Activated naive CD4-positive, alpha-beta T cell treated with anti-CD3 and anti-CD28 coated beads, Interleukin-2, amount 10 ng/mL, durations not matched to agents 5 hours and 36 hours (primary cell): ENCODE measurements at places on chromosomes 4 and X. TPM values are rescaled to one million over a fixed set of nuclear protein-coding genes. Genes with fewer than 3 reads are reported as not detected.

The HERC5 gene
- 12.7 TPM for total RNA-seq

The FRAS1 gene
- not detected for total RNA-seq

The GSX2 gene
- total RNA-seq, result not detected

The VEGFD gene
- total RNA-seq, result not detected

The TRIM75 gene
- total RNA-seq, result not detected

The FRG2 gene
- total RNA-seq, result not detected

The YY2 gene
- 1.4 TPM for total RNA-seq

The STARD8 gene
- 1.4 TPM for total RNA-seq

The CRLF2 gene
- 3.1 TPM for total RNA-seq

The VCX2 gene
- not detected for total RNA-seq

The PNMA6A gene
- 0.68 TPM for total RNA-seq

The RTL5 gene
- total RNA-seq, result 0.08 TPM

The ZMAT1 gene
- 6.0 TPM for total RNA-seq

The MYOZ2 gene
- total RNA-seq, result not detected
